ENCODE measurements at places on chromosomes 5 and 9.

GRCh38 chr9:93463638-93464248, 10.4 kb upstream of the FAM120AOS start:
- no peak for DNase-seq

DNA sequence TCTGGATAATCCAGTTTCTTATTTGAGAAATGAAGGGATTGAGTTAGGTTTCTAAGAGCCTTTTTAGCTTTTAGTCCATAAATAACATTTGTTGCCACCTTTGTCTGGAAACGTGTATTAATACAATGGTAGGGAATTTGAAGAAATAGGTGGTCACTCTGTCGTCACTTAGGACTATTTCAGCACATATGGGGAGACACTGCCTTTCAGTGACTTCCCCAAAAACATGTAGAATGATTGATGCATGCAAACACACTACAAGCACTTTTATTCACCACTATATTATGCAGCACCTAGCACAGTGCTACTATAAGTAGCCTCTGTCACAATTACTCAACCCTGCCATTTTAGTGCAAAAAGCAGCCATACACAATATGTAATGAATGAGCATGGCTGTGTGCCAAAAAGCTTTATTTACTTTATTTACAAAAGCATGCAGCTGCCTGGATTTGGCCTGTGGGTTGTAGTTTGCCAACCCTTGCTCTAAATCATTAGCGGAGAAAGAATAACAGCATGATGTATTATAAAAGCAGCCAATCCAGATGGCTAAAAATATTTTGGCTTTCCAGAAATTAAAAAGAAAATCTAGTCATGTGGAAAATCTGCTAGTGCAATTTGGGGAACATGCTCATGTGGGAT, 154.2 kb upstream of the HMHB1 start:
- DNase-seq: no peak

GRCh38 chr9:98083061-98083501, 26.5 kb downstream of the NANS start:
- DNase-seq: no peak

DNA sequence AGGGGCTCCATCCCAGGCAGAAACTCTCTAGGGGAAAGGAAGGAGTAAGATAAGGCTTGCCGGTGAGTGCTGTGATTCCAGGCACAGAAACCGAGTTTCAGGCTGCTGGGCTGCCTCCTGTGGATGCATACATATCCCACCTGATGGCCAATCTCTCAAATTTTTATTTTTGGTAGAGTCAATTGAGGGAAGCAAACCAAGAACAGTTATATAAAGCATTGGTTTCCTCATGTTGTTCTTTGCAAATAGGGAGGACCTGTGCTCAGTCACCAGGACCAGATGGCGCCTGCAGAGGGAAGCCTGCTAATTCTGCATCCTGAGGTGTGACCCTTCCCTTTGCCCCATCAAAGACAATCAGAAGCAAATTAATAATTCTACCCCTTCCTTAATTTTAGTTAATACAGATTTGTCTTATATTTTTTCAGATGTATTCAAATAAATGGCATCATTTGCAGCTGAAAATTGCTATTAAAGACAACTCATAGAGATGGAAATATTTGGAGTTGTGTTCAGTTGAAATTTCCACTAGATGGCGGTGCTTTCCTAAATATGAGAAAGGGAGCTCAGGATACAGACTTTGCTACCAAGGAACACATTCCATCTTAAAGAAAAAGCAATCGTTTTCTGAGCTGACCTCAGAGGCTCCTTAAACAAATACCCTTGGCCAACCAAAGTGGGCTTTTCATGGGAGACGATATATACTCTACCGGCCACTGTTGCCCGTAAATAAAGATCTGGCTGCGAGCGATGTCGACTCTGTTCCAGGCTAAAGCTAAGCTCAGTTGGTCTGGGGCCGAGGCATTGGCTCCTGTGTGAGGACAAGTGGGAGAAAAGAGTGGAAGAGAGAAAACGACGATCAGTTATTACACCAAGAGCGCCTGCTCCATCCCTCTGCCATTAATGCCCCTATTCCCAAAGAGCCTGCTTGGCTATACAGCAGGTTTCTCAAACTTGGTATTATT, 225.7 kb upstream of the KLF9 start:
- peak; percentile 47 for DNase-seq

DNA sequence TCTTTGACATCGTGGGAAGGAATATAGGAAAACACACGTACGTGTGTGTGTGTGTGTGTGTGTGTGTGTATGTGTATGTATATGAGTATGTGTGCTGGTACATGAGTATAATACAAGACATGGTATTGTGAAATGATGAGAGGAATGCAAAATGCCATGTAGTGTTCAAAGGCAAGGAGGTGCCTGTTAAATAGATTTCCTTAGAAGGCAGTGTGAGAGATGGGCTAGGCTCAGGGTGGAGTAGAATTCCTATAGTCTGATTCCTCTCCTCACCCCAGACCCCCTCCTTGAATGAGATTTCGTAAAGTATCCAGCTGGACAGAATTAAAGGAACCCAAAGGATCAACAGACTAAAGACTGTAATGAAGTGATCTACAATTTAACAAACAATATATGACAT, 11.1 kb downstream of the GPR21 start:
- no peak for DNase-seq

GRCh38 chr9:124267271-124267807, 9.6 kb downstream of the NEK6 start:
- peak; percentile 70 for DNase-seq

GRCh38 chr9:95132366-95133324, 184.9 kb downstream of the FANCC start:
- no peak for DNase-seq

DNA sequence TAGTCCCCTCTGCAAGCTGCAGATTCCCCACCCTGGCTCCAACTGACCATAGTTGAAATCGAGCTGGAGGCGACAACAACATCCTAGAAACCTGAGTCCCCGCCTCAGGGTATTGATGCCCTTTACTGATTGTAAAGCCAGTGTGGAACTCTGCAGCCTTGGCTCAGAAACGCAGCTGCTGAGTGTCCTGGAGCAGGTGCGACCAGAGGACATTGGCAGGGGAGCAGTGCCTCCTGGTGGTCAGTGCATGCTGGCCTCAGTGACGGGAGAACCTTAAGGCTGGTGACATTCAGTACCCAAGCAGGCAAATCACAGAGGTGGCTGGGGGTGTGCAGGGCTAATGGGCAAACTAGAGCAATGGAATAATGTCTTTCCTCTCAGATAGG, 20.4 kb upstream of the ZNF354B start:
- DNase-seq: no peak

- DNase-seq: no peak
These were observed 16.7 kb upstream of the SLC25A51 start for GRCh38 chr9:37920471-37921167.

DNA sequence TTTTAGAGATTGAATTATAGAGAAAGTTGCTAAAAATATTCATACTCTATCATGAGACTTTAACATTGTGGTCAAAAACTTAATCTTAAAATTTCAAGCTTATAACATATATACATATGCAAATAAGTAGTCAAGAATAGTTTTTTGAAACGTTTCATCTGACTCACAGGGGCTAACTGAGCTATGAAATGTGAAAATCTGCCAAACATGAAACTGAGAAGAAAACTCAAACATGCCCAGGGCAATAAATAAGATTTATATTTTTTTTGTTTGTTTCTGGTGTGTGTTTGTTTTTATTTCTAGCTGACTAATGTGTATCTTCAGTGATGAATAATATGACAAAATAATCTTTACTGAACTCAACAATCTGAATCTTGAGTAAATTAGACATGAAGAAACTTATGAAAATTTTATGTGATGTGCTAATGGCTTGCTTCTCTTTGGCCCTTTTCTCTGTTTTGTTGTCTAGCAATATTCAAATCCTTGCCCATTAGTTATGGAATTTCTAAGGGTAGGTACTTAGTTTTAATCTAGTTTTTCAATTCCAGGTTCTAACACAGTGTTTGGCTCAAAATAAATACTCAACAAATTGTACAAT, 99.9 kb downstream of the FAM174A start:
- DNase-seq: no peak

DNA sequence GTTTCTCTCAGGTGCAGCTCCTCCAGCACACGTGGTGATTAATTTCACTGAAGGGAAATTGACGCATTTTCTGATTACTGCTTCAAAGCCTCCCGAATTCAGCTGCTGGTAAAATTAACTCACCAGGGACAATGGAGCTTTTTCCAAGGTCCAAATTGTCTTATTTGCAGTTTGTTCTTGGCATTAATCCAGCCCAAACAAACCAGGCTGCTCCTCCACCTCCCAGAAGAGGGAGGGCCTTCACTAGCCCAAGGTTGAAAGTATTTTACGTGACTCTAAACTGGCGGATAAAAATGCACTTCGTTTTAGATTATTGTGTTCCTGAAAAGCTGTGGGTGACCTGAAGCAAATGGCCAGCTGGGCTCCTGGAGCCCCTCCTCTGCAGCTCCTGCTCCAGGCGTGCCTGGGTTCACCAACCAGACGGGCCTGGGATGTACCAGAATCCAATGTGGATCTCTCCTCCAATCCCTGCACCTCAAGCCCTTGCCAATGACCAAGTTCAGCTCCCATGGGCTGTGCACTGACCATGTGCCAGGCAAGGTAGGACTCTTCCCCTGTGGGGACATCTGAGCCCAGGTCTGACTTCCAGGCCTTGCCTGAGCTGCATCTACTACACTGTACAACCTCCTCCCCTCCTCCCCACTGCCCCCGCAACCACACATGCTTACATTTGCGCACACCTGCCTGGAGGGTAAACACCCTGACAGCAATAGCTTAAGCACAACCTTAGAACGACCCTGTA, 193.4 kb downstream of the CDK5RAP2 start:
- DNase-seq: no peak

GRCh38 chr5:55935371-55935770, 59.4 kb downstream of the IL6ST start:
- no peak for DNase-seq

DNA sequence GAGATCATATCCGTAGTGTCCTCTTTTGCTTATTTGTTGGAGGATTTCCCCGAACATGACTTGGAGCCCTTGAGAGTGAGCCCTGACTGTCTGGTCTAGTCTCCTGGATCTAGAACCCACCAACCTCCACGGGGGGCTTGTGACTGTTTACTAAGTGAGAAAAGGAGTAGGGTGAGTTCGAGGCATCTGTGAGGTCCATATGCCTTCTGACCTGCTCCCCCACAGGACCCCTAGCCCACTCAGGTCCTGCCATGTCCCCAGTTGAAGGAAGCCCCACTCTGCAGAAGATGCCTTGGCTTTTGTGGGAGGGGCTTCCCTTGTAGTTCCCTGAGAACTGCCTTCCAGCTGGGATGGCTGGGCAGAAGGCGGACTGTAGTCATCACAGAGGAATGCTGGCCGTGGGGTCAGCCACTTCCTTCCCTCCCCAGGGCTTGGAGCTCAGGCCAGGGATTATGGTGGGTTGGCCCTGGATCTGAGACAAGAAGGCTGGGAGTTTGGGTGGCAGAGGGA, 7.0 kb upstream of the IRF1 start:
- DNase-seq: peak; percentile 91

DNA sequence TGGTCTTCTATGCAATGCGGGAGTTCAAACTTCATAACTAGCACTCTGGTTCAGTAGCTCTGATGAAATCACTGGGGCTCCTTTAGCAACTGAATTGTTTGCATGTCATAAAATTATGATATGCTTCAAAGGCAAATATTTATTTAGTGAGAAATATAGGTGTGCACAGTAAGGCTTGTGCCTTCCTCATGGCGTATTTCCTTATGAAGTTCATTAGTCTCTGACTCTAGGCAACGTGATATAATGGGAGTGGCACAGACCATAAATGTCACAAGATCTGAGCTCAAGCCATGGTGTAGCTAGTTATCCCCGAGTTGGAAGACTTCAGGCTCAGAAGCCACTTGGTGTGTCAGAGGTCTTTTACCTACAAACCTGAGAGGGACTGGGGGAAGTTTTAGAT, 35.5 kb downstream of the PIP5K1B start:
- DNase-seq: no peak

DNA sequence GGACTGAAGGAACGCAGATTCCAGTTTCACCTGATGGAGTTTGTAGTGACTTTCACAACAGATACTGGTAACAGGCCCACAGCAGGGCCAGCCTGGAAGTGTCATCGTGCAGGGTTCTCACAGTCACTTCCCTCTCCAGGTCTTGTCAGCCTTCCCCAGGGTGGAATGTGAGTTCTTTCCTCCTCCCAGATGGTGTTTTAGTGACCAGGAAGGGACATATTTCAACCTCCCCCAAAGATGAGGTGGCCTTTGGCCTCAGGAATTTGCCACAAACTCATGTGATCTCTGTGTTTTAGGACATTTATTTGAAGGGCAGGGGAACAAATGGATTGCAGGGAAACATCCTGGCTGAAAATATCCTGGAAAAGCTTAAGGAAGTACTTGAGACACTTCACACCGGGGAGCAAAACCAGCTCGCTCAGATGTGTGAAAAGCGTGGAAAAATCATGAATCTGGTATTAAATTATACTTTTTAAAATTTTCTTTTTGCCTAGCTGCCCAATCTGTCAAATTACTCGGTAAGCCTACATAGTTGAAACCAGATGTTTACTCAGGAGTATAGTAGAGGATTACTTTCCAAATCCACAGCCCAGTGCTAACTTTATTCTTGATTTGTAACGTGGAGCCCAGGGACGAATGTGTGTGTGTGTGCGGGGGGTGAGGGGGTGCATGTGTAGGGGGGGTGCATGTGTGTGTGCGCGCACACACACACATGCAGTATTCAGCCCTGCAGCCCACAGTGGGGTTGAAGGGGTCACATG, 66.8 kb downstream of the PTPDC1 start:
- DNase-seq: no peak

DNA sequence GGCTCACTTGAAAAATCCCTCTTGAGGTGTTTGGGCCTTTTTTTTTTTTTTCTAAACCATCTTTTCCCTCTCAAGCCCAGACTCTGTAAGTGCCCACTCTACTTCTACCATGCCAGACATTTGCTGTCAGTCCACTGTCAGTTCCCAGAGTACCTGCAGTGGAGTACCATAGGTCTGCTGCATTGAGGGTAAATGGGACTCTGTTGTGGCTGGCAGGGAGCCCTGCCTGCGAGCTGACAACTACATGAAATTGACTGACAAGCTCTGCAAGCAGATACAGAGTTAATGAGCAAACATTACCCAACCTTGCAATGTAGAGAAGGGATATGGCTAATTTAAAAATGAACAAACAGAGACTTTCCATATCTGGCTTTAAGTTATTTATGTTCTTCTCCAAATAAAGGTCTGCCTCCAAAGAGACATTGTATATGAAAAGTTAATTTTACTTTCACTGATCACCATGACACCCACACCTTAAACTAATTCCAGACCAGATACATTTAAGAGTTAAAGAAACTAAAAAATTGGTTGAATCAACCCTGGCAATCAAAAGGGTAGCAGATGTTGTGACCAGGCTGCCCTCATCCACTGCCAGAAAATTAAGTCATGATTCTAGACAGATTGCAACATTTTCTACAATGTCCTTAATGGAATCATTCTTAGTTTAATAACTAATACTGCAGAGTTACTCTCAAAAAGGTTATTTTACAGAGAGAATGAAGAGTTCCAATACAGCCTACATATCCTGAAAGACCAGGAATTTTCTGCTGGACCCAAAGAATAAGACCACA, 100.4 kb upstream of the PAM start:
- DNase-seq: no peak

- DNase-seq: peak; percentile 39
These were observed 458.5 kb upstream of the KLF4 start for GRCh38 chr9:107948086-107948485.
